ENCODE measurements at places on chromosomes 5 and 9.
A peak's percentile ranks its signal among the peaks of the same experiment; 100 is the strongest.

DNA sequence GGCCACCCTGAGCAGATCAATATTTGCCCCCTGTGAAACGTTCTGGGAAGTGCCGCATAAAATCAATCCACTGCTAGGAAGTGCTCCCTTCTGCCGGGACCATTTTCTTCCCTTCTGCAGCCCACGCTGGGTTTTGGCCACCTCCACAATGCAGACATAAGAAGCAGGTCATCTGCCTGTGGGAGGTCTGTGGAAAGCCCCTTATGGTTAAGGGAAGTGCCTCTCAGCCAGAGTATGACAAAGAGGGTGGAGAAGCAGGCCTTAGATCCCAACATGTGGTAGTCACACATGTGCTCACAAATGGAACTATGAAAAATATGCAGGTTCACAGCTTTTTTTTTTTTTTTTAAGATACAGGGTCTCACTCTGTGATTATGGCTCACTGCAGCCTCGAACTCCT, 82.8 kb downstream of the SLC1A3 start:
- DNase-seq = no peak

- DNase-seq = no peak
Measured at GRCh38 chr5:16737620-16738364, 121.0 kb upstream of the RETREG1 start.

- DNase-seq = no peak
Measured at GRCh38 chr9:85224729-85225128, 517.0 kb downstream of the AGTPBP1 start.

DNA sequence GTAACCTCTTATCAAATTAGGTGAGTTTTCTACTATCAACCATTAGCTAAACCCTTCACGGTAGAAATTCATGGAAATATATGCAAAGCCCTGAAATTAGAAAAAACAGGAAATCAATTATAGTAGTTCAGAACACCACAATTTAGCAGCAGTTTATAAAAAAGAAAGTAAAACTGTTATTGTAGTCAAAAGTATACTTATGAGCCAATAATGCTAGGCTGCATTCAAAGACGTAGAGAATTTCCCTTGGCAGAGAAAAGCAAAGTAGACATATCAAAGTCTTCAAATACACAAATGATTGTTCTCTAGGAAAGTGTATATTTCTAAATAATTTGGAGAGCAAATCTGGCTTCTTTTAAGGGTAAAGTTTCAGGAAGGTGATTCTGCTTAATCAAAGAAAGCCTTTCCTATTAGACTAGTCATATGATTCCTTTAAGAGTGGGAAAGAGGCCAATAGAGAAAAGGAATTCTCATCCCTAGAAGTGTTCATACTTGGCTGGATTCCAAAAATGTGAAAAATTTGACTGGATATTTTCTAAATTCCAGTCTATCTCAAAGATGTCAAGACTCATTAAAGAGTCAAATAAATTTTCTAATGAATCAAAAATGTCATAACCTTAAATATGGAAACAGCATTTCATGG, 185.5 kb downstream of the SMC2 start:
- no peak for DNase-seq

DNA sequence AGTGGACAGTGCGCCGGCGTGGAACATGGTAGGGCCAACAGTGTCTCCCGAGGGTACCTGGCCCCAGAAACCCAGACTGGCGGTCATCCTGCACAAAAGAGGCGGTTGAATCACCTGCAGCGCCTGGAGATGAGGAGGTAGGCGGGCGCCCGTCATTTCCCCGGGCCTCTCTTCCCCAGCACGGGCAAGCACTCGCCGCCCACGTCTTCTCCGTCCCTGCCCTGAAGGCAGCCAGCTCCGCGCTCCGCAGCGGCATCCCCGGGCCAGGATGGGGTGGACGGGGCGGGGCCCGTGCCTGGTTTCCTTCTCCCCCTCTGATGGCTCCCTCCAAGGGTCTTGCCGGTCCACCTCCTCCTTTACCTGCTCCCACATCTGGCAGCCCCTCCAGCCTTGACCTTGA, 27.1 kb upstream of the N4BP3 start:
- DNase-seq = no peak

DNA sequence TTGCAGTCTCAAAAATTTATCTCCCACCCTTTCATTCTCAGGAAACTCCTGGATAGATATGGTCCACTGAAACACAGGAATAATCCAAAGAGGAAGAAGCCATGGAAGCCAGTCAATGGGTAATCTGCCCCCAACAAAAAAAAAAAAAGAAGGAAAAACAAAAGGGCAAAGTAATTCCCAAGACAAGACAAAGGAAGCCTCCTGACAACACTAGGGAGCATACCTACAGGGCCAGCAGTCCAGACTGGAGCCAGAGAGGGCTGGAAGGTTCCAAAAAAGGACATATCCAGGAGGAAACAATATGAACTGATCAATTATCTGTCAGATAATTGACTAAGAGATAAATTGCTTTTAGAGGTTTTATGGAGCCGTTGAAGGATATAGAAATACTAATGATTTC, 12.9 kb downstream of the FNIP1 start:
- no peak for DNase-seq

GRCh38 chr9:128552153-128552743, at the start of gene SPTAN1:
Gene SPTAN1 (plus strand): TSS chr9:128552587. CDS start chr9:128566741, 14,154 bp downstream.
- DNase-seq = peak; percentile 85

- DNase-seq = no peak
Measured at GRCh38 chr9:89888677-89889076, 283.9 kb downstream of the GADD45G start.

DNA sequence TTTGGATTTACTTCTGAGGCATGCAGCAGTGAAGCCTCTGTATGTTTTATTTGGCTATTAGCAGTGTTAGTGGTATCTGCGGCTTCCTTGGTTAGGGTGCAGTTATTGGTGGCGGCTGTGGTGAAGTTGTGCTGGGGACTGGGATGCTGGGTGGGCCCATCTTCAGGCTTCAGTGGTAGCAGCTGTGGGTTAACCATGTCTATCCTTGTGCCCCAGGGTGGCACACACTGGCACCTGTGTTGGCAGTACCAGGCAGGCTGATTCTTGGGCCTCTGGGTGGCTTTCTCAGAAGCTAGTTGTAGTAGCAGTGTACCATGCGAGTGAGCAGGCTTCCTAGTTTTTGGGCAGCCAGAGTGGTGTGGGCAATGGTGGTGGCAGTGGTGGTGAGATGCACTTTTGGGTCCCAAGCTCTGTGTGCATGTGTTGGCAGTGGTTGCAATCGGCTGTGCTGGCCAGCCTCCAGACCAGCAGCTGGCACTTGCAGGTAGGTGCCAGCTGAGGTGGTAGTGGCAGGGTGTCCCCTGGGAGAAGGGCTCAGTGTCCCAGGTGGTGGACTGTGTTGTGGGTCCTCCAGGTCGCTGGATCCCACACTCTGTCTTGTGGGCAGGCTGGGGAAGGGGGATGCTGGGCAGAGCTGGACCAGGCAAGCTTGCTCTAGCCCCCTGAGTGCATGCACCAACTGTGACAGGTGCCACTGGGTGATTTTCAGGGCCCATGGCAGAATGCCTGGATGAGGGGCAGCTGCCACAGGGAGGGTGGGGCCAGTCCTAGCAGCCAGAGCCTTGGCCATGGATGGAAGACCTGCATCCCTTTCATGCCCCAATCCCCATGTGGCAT, 13.6 kb downstream of the AHRR start:
- no peak for DNase-seq

- DNase-seq = no peak
Measured at GRCh38 chr5:155929112-155929511, 397.9 kb upstream of the SGCD start.
